ENCODE measurements at places on chromosomes 4 and X.

GRCh38 chrX:47168495-47169073 lies 23.6 kb downstream of the RBM10 start:
- DNase-seq: no peak

- peak; percentile 63 for DNase-seq
Measured at GRCh38 chr4:76830964-76831703, 66.8 kb downstream of the SOWAHB start.

DNA sequence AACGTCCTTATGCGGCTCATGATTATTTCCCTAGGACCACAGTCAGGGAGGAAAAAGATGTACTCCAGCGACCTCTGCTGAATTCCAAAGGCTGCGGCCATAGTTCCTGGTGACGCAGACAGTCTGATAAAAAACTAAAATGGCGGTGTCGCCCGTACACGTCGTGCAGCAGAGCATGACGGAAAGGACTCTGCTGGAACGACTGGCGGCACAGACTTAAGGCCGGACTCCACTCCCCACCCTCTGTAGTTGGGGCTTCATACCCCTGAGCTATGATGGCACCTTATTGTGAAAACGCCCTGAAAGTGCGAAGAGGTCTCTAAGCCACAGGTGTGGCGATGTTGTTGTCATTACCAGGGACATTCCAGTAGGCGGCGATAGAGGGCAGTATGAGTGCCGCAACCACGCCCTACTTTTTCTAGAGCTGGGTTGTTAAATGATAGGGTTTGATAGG lies 90.0 kb upstream of the EDA2R start:
- DNase-seq: no peak

- no peak for DNase-seq
Measured at GRCh38 chrX:7950865-7951264, 23.7 kb upstream of the PNPLA4 start.

DNA sequence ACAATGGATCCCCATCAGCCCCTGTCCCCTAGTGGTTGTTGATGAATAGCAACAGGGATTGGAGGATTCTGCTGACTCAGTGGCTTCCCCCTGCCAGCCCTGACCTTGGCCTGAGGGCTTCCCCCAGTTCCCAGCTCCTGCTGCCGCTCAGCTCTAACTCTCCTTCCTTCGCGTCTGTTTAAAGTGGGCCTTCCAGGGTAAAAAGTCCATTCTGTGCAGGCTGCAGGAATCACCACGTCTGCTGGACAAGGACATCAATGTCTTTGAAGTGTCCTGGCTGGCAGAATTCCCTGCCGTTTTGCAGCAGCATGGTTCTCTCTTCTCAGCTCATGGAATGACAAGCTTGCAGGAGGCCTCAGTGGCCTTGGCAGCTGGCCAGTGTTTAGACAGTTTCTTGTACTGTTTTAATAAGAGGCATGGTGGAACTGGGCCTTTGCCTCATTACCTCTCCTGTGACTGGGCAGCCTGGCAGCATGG lies 152.5 kb upstream of the STX18 start:
- DNase-seq: peak; percentile 73

- DNase-seq: peak; percentile 7
Measured at GRCh38 chr4:829761-830600, 4.1 kb upstream of the CPLX1 start.

GRCh38 chr4:48804584-48805301 lies 24.7 kb upstream of the FRYL start:
- DNase-seq: no peak

DNA sequence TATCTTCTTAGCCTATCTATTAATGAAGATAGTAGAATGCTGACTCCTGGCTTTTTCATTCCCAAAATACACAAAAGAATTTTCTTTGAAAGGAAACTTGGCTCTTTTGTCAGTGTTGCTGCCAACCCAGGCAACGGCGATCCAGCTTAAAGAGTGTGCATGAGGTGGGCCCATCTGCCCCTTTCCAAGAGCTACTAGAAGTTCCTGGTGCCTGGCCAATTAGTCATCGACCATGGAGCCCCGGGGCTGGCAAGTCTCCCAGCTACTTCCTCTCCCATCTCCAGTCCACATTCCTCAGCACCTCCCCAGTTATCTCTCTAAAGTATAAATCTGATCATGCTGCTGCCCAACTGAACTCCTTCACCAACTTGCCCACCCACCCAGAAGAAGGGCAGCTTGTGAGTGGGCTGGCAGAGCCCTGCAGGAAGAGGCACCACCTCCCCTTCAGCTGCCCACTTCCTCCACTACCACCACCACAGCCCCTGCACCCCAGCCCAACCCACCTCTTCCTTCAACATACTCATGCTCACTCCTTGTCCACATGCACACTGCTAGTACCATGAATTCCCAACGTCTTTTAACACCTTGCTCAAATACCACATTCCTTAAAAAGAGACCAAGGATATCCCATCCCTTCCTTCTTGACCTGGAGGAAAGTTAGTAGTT lies 158.2 kb upstream of the MAP3K15 start:
- DNase-seq: no peak

- no peak for DNase-seq
Measured at GRCh38 chr4:89894649-89895550, at the start of gene MMRN1. MMRN1 (plus strand) TSS chr4:89894854; CDS start chr4:89894972, 118 bp downstream.

GRCh38 chrX:33735182-33735581 lies 396.9 kb downstream of the FAM47A start:
- DNase-seq: no peak

DNA sequence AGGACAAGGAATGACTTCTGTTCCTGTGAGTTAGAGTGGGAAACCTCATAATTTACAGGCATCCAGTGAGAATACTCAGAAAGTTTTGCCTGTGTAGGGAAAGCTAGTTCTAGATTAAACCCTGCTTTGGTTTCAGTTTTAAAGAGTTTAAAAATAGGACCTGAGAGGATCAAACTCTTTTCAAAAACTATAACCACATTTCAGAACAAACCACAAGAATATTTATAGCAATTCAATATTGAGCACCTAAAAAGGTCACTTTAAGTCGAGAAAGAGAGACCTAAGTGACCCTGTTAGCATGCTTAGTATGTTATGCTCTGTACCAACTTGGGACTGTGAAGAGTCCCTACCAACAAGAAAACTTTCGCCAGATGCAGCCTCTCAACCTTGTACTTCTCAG lies 17.4 kb upstream of the PWWP3B start:
- DNase-seq: no peak

DNA sequence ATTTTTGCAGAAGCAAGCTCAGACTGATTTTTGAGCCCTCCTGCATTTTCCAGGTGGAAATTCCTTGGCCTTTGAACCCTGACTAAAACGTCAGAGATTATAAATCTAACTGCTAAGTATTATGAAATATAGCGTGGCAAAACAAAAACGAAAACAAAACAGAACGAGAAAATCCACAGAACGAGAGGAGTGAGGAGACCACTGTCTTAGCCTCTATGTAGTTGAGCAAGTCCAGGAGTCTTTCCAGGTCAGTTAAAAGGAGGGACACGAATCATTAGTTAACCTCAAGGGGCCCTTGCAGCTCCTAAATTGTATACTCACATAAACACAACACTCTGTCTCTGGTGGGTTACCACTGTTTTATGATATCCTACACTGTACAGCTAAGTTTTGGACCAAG lies 80.2 kb downstream of the SYNPO2 start:
- DNase-seq: no peak

DNA sequence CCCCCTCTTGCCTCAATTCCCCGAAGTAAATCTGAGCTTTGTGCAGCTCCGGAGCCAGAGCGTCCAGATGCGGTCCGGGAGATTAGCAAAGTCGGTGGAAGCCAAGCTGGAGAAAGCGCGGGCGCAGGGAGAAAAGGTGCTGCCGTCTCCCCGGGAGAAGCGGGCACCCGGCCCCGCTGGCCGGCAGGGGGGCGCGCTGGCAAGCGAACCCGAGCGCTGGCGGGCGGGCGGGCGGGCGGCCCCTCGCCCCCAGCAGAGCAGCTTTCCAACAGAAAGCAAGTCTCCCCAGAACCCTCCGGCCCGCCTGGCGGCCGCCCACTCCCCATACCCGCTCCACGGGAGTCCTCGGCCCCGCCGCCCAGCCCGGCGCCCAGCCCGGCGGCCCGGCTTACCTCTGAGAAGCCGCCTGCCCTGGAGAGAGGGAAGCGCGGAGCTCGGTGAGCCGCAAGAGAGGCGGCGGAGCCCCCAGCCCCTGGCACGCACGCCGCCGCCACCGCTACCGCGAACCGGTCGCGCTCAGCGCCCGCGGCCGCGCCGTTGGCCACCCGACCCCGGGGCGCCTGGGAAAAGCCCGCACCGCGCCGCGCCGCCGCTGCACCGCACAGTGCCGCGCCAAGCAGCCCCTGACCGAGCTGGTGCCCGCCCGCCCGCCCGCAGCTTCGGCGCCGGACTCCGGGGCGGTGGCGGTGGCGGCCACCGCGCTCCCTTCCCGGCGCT lies 529 bp upstream of the CITED1 start:
- peak; percentile 55 for DNase-seq

GRCh38 chr4:139554642-139554892 lies 1.5 kb downstream of the SETD7 start:
- DNase-seq: no peak

GRCh38 chr4:36485885-36486284 lies 204.5 kb downstream of the DTHD1 start:
- DNase-seq: no peak

DNA sequence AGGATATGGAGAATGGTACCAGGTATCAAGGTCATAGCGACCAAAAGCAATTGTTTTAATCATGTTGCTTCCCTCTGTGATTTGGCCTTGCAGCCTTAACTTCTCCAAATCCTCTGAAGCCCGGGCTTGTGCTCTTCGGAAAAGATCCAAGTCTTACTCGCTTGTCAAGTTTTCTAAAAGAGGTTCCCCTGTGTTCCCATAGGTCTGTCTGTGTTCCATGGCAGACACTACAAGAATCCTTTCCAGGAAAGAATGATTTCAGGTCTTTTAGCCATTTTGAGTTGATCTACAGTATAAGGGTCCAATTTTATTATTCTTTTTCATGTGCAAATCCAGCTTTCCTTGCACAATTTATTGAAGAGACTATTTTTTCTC lies 710.6 kb upstream of the DIAPH2 start:
- DNase-seq: no peak

GRCh38 chr4:113564493-113564892 lies 197.0 kb downstream of the CAMK2D start:
- no peak for DNase-seq

- DNase-seq: peak; percentile 58
Measured at GRCh38 chrX:119488749-119489148, 20.5 kb downstream of the SLC25A5 start.

- DNase-seq: peak; percentile 14
Measured at GRCh38 chr4:124640022-124640730, 72.4 kb downstream of the ANKRD50 start.

- DNase-seq: no peak
Measured at GRCh38 chr4:139630991-139631390, 34.6 kb upstream of the MGST2 start.

DNA sequence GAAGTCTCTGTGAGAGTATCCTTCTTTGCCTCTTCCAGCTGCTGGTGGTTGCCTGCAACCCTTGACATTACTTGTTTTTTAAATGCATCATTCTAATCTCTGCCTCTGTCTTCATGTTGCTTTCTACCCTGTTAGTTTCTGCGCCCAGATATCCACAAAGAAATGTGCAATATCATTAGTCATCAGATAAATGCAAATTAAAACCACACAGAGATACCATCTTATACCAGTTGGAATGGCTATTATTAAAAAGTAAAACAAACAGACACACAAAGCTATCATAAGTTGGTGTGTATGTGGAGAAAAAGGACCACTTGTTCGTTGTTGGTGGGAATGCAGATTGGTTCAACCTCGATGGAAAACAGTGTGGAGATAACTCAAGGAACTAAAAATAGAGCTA lies 517.4 kb downstream of the FAT4 start:
- no peak for DNase-seq

Data from NCI-H69 (cell line).